Sigmoid colon (tissue), 7 donors: ENCODE measurements at places on chromosomes 1 and 21. TPM values are rescaled to one million over a fixed set of nuclear protein-coding genes. Genes with fewer than 3 reads are reported as not detected.

- DNase-seq, result no peak
Observed at GRCh38 chr1:33082575-33083108, 1.7 kb downstream of the AZIN2 start.

- no peak for DNase-seq
Observed at GRCh38 chr1:45282351-45282750, 44.3 kb upstream of the HPDL start.

DNA sequence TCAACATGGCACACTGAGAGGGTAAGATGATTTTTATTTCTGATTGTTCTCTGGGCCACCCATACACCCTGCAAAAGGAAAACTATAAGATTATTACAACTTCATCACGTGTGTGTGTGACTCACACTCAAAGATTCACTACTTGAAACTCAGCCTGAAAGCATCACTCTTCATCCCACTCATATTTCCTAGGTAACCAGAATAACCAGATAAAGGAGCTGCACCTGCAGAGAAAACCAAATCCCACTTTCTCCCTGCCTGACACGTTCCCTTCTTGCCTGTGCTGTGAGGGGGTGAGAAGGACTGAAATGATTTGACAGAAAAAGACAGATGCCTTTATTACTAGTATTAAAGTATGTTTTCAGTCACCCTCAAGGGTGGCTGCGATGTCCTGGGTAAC is 131.6 kb downstream of the TGFBR3 start:
- peak; percentile 21 for DNase-seq

Gene SLC25A24
- polyA plus RNA-seq, result 36.6 TPM

Gene RGS4
- 1.6 TPM for polyA plus RNA-seq

Gene ZFP69B
- polyA plus RNA-seq, result not detected

Gene CBR3
- 10.2 TPM for polyA plus RNA-seq
